ENCODE measurements at places on chromosomes 4 and X. TPM values are rescaled to one million over a fixed set of nuclear protein-coding genes. Genes with fewer than 3 reads are reported as not detected.

GRCh38 chr4:81676537-81676936, 204.8 kb upstream of the RASGEF1B start:
- H3K4me3 ChIP-seq = no peak overlapping the region
- peaks cover 14% of the 10 kb centered on the region for H3K27me3 ChIP-seq
- no peaks in the 10 kb centered on the region for H3K4me1 ChIP-seq
- no peak for DNase-seq

DNA sequence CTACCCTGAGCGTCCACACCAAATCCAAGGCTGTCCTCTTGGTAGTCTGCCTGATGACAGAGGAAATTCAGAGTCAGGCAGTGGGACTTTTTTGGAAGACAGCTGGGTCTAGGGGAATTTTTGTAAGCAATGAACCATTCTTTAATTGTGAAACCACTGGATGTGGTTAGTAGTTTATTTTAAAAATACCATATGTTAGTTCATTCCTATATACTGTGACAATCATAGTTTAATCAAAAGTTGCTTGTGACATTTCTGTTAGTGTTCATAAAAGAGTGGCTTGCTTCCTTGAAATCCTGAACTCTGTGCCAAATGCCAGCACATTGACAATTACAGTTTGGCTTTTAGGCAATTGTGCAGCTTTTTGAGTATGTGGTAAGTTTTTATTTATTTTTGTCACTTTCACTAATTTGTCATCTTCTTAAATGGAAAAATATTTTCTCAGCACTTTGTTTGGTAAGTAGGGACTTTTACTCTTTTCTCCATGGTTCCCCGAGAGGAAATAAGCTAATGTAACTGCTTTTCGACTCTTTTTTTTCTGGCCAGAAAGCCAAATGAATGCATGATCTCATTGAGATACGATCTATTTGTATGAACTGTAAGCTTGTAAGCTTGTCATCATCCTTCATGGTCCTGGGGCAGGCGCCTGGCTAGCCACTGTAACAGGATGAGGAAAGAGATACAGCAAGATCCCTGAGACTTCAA, 72.6 kb upstream of the SLC4A4 start:
- peaks cover 9% of the 10 kb centered on the region for H3K4me1 ChIP-seq
- no peaks in the 10 kb centered on the region for H3K36me3 ChIP-seq
- H3K4me3 ChIP-seq = no peak overlapping the region
- no peaks in the 10 kb centered on the region for H3K27me3 ChIP-seq

The EGFL6 gene
- 2.4 TPM for total RNA-seq

The FMR1NB gene
- not detected for total RNA-seq

The SPANXA2 gene
- total RNA-seq = not detected

The WNK3 gene
- total RNA-seq = 1.4 TPM

GRCh38 chrX:71616672-71617529, 1.4 kb downstream of the CXCR3 start:
- peak; percentile 40 for DNase-seq
- H3K27ac ChIP-seq = peak overlapping the region; percentile 75
- peaks cover 78% of the 10 kb centered on the region for H3K4me1 ChIP-seq
- H3K4me3 ChIP-seq = peak overlapping the region; percentile 90

DNA sequence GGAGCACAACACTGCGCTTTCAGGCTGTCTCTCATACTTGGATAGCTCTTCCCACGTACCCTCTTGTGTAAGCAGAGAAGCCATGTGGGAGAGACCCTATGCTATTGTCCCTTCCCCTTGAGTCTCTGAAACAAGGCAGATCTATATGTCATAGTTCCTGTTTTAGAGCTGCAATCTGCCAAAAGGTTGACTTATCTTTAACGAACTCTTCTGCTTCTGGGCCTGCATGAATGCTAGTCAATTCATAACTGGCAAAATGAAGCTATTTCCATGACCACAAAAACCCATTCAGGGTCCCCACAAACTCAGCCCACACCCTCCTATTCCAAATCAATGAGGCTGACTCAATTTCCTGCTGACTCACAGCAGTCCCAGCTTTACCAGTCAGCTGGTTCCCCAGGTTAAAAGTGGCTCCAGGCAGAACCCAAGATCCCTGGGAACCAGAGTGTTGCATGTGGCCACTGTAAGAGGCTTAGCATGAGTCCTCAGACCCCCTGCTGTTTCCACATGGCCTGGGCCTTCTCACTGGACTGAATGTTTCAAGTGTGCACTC, 25.3 kb upstream of the SOD3 start:
- peak; percentile 2 for DNase-seq
- no peak overlapping the region for H3K27ac ChIP-seq
- peaks cover 10% of the 10 kb centered on the region for H3K4me1 ChIP-seq
- no peaks in the 10 kb centered on the region for H3K36me3 ChIP-seq

- peak overlapping the region; percentile 3 for H3K27ac ChIP-seq
- no peak overlapping the region for H3K4me3 ChIP-seq
- DNase-seq = no peak
- peaks cover 7% of the 10 kb centered on the region for H3K36me3 ChIP-seq
Measured at GRCh38 chr4:88441696-88442095, 15.2 kb upstream of the HERC5 start.

DNA sequence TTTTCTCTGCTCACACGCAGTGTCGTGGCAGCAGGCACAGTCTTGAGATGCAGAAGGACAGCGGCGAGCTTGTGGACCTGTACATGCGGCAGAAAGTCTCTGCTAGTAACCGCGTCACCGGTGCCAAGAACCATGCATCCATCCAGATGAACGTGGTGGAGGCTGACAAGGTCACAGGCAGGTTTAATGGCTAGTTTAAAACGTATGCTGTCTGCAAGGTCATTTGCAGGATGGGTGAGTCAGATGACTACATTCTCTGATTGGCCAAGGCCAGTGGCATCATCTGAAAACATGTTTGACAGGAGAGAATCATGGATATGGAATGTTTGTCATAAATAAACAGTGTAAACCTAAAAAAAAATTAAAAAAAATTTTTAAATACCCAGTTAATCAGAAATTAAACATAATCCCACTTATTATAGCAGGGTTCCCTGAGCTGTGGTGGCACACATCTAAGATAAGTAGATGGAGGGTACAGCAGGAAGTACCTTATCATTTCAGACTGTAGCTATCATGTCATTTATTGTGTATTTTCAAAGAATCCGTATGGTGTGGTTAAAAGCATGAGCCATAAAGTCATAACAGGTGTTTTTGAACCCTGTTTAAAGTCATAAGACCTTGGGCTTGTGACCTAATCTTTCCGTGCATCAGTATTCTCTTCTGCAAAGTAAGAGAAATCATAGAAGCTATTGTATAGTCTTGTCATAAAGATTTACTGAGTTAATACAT, 7.5 kb upstream of the BMP2K start:
- peaks cover 45% of the 10 kb centered on the region for H3K4me1 ChIP-seq
- no peak overlapping the region for H3K27ac ChIP-seq
- DNase-seq = no peak
- H3K27me3 ChIP-seq = no peaks in the 10 kb centered on the region
- H3K36me3 ChIP-seq = no peaks in the 10 kb centered on the region

- H3K4me1 ChIP-seq = no peaks in the 10 kb centered on the region
- no peaks in the 10 kb centered on the region for H3K27me3 ChIP-seq
- no peaks in the 10 kb centered on the region for H3K36me3 ChIP-seq
- H3K27ac ChIP-seq = no peak overlapping the region
- DNase-seq = no peak
Measured at GRCh38 chr4:152308951-152309350, 226.9 kb downstream of the FBXW7 start.

DNA sequence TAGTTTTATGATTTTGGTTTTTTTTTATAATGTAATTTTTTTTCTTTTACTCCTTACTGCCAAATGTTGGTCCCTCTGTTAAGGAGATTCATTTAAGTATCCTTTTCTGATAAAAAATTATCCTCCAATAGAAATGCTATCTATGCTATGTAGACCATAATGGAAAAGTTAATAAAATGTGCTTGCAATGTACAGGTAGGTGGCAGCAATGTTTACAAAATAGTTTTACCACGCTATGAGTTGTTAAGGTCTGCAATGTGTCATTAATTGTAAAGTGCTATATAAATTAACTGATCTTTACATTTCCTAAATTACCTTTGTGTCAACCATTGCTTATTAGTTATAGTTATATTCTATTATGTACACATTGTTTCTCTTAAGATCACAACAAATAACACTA, 3.8 kb upstream of the CENPC start:
- H3K36me3 ChIP-seq = peaks cover 9% of the 10 kb centered on the region
- no peaks in the 10 kb centered on the region for H3K27me3 ChIP-seq
- H3K4me3 ChIP-seq = no peak overlapping the region

GRCh38 chrX:46627711-46628419, 54.3 kb downstream of the CHST7 start:
- peak overlapping the region; percentile 88 for H3K4me3 ChIP-seq
- peaks cover 28% of the 10 kb centered on the region for H3K27me3 ChIP-seq
- H3K36me3 ChIP-seq = peaks cover 2% of the 10 kb centered on the region
- H3K4me1 ChIP-seq = peaks cover 32% of the 10 kb centered on the region

DNA sequence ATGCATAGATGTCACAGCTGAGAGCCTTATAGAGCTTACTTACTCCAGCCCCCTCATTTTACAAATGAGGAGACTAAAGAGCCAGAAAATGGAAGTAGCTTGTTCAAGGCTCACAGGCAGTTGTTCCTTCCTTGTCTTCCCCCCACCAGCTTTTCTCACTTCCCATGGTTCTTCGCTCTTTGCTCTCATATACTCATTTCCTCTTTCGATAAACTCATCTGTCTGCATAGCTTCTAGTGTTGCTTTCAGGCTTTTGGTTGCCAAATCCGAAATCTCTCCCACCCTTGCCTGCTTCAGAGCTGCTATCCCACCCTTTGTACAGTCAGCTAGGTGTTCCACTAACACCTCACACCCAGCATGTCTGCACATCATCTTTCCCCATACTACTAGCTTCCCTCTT, 25.0 kb upstream of the GJB1 start:
- no peak for DNase-seq
- H3K4me3 ChIP-seq = peak overlapping the region; percentile 73
- peaks cover 9% of the 10 kb centered on the region for H3K36me3 ChIP-seq
- H3K27ac ChIP-seq = peak overlapping the region; percentile 87

GRCh38 chrX:153640045-153640686, 6.8 kb upstream of the DUSP9 start:
- peaks cover 22% of the 10 kb centered on the region for H3K27me3 ChIP-seq
- no peak overlapping the region for H3K27ac ChIP-seq
- H3K4me3 ChIP-seq = no peak overlapping the region

DNA sequence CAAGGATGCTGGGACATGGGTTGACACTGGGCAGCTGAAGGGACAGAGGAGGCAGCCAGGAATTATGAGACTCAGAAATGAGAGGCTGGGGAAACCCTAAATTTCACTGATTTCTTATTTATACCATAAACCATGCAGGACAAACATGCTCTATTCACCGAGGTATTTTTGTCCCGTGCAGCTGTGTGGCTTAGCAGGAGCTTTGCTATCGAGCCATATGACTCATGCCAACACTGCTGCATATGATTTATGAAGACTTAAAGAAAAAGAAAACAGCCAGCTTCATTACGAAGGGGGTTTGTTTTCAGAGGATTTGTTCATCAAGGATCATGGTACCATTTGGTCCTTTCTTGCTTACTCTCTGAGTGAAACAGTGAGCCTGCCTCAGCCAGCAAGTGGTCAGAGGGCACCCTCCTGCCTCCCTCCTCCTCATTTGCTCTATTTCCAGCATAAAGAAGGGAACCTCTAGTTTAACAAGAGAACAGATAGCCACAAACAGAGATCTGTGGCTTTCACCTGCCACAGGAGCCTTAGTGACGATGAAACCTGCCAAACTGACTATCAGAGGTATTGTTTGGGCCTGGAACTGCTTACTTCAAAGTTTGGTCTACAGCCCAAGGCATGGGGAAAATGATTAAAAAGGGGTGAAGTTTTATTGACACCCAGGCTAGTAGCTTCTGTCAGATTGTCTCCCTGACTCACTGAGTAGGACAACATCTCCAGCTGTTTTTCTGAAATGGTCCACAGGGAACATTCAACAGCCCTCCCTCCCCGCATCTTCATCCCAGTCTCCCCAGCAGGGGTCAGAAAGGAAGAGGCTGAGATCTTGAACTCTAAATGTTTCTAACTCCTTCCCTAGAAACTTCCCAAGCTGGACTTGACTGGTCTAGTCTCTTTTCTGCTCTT, 80.1 kb upstream of the MAML3 start:
- H3K4me1 ChIP-seq = peaks cover 34% of the 10 kb centered on the region
- peak overlapping the region; percentile 96 for H3K27ac ChIP-seq

The DUSP21 gene
- not detected for total RNA-seq

DNA sequence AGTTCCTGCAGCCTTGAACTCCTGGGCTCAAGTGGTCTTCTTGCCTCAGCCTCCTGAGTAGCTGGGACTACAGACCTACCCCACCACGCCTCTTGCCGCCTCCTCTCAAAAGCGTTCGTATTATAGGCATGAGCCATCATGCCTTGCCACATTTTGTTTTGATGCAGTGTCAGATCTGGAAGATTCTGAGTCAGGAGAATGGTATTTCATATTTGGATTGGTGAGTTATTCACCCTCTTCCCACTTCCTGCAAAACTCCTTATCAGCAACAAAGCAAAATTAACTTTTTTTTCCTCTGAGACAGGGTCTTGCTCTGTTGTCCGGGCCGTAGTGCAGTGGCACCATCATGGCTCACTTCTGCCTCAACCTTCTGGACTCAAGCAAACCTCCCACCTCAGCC, 29.6 kb downstream of the REST start:
- H3K27ac ChIP-seq = no peak overlapping the region
- no peak overlapping the region for H3K4me3 ChIP-seq
- H3K4me1 ChIP-seq = peaks cover 11% of the 10 kb centered on the region
- H3K36me3 ChIP-seq = peaks cover 7% of the 10 kb centered on the region
- no peaks in the 10 kb centered on the region for H3K27me3 ChIP-seq
- no peak for DNase-seq
